ENCODE measurements at places on chromosomes 1 and 21.
A peak's percentile ranks its signal among the peaks of the same experiment; 100 is the strongest.

- DNase-seq = no peak
Measured at GRCh38 chr1:205082431-205082830, 1.8 kb downstream of the TMEM81 start.

DNA sequence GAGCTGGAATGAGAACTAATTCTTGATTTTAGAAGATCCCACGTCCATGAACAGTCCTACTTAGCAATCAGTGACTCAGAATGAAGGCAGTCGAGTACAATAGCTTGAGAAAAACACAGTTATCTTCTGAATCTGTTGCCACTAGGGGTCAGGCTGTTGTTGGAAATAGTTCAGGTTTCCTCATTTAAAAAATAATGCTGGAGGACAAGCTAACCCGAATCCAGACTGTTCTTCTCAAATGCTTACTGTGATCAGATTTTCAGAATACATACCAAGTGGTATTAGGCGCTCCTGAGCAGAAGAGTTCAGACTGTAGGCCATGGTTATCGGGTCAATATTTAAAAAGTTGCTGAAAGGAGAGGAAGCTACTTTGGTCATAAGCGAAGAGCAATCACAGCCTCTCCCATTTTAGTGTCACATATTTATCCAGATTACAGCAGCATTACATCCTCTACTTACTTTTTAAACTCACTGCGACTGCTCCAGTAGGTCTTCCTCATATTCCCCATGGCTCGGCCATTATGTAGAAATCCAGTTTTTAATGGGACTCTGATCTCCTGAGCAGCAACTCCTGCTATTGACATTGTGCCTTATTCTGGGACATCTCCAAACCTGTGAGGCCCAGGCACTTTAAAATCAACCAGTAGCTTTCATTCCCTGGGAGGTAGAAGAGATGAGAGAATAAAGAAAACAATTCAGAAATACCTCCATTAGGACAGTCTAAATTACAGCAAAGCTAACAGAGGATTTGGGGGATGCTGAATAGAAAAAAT, 10.9 kb downstream of the ERRFI1 start:
- peak; percentile 49 for DNase-seq

- DNase-seq = peak; percentile 85
Measured at GRCh38 chr21:25735646-25736597, 1.1 kb downstream of the GABPA start.

- no peak for DNase-seq
Measured at GRCh38 chr1:220818421-220819173, 31.9 kb downstream of the MTARC1 start.

GRCh38 chr1:37676281-37677142, 15.8 kb upstream of the CDCA8 start:
- DNase-seq = no peak

GRCh38 chr1:83791821-83792437, 207.0 kb downstream of the TTLL7 start:
- DNase-seq = no peak

DNA sequence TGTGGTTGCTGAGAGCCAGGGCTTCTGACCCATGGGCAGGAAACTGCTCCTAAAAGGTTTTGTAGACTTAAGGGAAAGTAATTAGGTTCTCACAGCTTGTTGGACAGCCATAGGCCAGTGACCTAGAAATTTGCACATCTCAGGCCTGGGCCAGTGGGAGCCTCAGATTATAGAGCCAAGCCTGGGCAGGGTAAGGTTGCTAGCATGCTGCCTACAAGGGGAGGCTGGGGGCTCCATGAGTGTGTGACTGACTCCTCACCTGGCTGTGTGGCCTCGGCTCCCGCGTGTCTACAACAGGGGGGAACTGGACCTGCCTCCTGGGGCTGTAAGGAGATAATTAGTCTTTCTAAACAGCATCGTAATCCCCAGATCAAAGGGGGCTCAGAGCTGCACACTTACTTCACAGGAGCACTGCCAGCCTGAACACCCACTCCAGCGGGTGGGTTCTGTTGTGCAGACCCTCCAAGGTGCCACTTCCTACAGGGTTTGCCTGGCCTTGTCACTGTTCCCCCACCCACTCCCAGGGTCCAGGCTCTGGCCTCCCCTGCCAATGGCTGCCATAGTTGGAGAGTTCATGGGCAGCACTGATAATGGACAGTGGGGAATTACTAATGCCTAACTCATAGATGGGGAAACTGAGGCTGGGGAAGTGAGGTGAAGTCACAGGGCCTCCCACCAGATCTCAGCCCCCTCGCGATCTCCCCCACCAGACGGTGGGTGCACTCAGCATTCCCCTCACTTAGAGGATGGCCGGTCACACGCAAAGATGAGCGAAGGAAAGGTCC, 230.4 kb upstream of the TMEM51 start:
- no peak for DNase-seq

DNA sequence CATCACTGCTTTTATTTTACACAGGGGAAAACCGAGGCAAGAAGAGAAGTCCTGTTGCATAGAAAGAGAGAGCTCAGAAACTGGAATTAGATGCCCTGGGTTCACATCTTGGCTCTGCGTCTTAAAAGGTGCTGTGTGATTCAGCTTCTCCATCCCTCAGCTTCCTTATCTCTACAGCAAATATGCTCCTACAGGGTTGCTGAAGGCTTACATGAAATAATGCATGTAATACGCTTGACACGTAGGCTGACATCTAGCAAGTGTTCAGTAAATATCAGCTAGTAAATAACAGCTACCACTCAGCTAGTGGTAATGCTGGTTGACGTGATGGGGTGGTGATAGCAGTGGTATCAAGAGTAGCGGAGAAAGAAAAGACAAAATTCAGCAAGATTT, 77.1 kb upstream of the CD55 start:
- DNase-seq = no peak

GRCh38 chr1:13583595-13583965, at the start of gene PDPN:
Gene PDPN, plus strand, starts transcription at chr1:13583832. Its CDS starts 202 bp downstream, at chr1:13584034.
- DNase-seq = no peak

- DNase-seq = no peak
Measured at GRCh38 chr1:28247612-28248272, 11.6 kb upstream of the SESN2 start.

GRCh38 chr1:46302641-46303037, 777 bp downstream of the LRRC41 start:
- DNase-seq = no peak

GRCh38 chr1:40985875-40986274, 6.4 kb downstream of the CTPS1 start:
- no peak for DNase-seq

- no peak for DNase-seq
Measured at GRCh38 chr21:45447821-45448220, 42.9 kb downstream of the COL18A1 start.

DNA sequence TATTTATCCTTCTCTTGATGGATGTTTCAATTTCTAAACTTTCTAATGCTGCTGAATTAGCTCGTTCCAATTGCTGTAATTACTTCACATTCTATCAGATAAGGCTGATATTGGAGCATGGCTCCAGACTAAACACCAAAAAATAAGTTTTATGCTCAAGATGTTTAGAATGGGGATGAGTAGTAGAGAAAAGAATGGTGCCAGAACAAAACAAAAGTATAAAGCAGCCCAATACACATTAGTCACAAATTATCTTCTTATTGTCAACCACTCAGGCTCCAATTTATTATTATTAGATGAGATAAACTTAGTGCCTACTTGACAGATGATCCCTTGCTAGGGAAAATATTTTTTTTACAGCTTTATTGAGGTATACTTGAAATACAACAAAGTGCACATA, 21.8 kb downstream of the ATPAF1 start:
- no peak for DNase-seq

DNA sequence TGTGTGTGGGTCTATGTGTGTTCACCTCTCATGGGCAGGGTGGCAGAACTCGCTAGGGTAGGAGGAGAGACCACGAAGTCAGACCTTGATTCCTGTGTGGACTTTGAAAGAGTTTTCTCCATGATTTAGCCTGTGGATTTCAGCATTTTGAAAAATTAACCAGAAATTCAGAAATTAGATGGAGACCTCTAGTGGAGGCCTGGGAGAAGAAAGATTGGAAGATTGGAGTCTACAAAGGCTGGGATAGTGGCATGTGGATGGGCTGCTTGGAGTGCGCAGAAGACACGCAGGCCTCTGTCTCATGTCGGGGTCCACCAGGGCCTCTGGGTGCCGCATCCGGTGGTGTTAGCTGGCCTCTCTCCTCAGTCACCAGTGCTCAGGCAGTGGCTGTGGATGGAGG, 18.9 kb upstream of the IGSF5 start:
- DNase-seq = no peak

GRCh38 chr1:103156966-103157365, 48.6 kb upstream of the COL11A1 start:
- DNase-seq = no peak

DNA sequence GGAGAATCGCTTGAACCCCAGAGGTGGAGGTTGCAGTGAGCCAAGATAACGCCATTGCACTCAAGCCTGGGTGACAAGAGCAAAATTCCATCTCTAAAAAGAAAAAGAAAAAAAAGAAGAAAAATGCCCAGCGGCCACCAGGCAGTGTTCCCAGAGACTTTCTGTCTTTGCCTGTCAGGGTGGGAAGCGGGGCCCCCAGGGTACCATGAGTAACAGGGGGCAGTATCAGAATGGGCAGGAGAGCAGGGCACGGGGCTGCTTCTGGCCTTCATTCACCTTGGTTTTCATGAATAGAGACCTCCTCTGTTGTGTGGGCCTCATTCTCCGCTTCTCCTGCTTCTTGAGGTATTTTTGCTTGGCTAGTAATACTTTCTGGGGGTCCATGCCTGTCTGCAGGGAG, 20.4 kb downstream of the SLC26A9 start:
- no peak for DNase-seq

DNA sequence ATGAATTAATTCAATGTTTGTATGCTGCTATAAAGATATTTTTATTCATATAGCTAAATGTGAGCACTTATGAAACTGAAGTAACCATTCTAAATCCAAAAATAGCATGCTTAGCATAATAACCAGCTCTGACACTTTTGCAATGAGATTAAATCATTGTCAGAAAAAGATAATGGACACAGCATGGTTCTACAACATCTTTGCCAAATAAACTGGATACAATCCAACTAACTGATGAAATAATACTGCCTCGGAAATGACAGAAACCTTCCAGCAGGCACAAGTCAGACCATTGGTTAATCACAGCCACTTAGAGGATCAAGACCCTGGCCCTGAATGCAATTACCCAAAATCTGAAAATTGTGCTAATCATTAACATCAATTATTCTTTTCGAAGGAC, 592.7 kb upstream of the ADGRL4 start:
- DNase-seq = no peak

- DNase-seq = no peak
Measured at GRCh38 chr1:174448974-174449373, 1.2 kb downstream of the GPR52 start.

DNA sequence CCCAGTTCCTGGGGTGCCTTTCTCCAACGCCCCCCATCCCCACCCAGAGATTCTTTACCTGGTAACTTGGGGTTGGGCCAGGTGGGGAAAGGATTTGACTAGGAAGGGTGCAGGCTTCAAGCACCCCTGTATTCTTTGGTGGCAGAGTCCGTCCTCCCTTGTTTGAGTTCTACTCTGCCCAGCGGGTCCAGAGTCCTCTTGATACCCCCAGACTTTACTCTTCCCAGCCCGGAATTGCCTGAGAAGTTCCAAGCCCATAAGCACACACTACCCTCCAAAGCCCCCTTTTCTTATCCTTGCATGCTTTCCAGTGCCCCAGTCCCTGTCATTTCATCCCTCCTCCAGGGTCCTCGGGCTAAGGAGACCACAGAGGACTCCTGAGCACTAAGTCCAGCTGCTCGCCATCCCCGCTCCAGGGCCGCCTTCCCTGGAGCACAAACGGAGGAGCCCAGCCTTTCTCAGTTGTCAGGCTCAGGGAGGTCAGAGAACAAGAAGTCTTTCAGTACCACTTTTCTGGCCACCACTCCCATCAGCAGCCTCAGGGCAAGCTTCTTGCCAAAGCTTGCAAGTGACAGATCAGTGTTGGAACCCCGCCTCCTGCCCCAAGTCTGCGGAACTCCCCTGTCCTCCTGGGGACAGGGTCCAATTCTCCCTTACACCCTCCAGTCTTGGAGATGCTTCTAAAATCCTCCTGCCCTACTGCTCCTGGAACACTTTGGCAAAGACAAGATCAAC, 12.2 kb downstream of the SLC45A3 start:
- no peak for DNase-seq

GRCh38 chr1:22225858-22226589, 83.1 kb upstream of the WNT4 start:
- no peak for DNase-seq

DNA sequence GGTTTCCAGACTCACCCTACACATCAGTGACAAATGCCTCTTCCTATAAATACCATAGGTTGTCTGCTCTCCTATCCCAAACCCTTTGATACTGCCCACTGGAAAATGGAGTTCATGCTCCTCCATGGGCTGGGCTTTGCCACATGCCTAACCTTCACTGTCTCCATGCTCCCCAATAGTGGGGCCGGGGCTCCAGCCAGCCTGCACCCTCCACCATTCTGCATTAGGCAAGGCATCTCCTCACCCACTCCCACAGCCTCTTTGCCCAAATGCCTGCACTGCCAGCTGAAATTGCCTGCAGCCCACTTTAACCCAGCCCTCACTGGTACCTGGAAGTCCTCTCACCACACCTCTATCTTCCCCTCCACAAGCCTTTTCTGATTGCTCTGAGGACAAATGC, 18.2 kb upstream of the MPZL1 start:
- no peak for DNase-seq

DNA sequence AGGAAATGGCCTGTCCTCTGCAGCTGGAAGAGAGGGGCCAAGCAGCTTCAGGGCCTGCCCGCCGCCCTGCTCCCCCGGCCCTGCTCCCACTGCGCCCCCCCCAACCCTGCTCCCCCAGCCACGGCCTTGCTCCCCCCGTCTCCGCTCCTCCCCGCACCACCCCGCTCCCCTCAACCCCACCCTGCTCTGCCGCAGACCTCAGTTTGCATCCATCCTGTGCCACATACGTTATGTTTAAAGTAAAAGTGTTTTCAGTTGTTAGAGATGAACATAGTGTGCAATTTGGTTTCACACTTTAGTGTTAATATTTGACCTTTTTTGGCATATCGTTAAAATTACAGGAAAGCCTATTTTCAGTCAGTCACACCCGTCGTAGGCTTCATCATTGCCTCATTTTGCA, 34.1 kb upstream of the DIP2A start:
- DNase-seq = peak; percentile 82

DNA sequence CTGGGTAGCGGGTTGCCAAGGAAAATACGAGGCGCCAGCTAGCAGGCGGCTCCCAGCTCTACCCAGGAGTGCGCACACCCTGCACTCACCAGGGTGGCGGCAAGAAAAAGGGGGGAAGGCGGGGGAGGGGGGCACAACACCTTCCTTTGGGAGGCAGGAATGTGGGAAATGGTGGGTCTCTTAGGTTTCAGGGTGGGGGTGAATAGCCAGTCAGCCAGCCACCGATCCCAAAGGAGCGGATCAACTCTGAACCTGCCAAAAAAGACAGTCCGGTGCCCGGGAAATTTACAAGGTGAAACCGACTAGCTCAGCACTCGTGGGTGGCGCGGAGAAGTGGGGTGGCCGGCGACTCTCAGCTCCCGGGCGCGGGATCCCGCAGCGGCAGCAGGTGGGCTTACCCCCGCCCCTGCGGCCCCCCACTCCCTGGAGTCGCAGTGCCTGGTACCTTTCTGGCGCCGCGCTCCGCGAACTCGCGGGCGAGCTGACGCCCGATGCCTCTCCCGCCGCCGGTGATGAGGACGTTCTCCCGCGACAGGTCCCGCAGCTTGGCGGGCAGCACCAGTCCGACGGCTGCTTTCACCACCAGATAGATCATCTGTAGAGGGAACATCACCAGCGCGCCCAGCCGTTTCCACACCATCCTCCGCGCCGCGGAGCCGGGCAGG, 1.2 kb downstream of the DHRS3 start:
- peak; percentile 62 for DNase-seq

- no peak for DNase-seq
Measured at GRCh38 chr1:2201062-2201461, 6.5 kb upstream of the FAAP20 start.

- DNase-seq = no peak
Measured at GRCh38 chr1:216434232-216434631, 11.0 kb upstream of the USH2A start.

Data from activated CD8-positive, alpha-beta memory T cell treated with anti-CD3 and anti-CD28 coated beads, Interleukin-2, amount 10 ng/mL, durations not matched to agents 7 days and 5 days (primary cell).